ENCODE measurements at places on chromosomes 6 and 20.
A peak's percentile ranks its signal among the peaks of the same experiment; 100 is the strongest.

- DNase-seq, result no peak
Measured at GRCh38 chr6:101711518-101711917, 318.0 kb downstream of the GRIK2 start.

- DNase-seq, result peak; percentile 24
Measured at GRCh38 chr6:116370760-116371119, at the start of gene DSE. DSE (plus strand) TSS chr6:116370947; CDS start chr6:116399251, 28,304 bp downstream.

GRCh38 chr6:63941747-63942470 is 306.3 kb downstream of the PHF3 start:
- DNase-seq, result no peak

- DNase-seq, result no peak
Measured at GRCh38 chr6:95593025-95593424, 15.7 kb downstream of the MANEA start.

DNA sequence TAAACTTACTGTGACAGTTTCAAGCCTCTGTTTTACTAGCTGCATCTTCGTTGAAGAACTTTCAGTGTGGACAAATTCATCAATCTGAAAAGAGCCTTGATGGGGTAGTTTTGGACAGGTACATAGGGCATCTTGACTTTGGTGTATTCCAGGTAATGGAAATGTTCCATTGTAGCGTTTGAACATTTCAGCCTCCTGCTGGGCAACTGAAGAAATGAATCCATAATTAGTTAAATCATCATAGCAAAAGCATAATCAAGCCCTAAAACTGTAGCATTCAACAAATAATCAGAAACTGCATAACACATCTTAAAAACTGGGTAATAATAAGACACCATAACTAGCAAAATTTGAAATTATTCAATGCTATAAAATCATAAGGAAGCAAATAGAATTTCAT is 86.2 kb downstream of the AHI1 start:
- DNase-seq, result no peak

GRCh38 chr20:8094415-8094818 is 37.6 kb upstream of the PLCB1 start:
- no peak for DNase-seq

DNA sequence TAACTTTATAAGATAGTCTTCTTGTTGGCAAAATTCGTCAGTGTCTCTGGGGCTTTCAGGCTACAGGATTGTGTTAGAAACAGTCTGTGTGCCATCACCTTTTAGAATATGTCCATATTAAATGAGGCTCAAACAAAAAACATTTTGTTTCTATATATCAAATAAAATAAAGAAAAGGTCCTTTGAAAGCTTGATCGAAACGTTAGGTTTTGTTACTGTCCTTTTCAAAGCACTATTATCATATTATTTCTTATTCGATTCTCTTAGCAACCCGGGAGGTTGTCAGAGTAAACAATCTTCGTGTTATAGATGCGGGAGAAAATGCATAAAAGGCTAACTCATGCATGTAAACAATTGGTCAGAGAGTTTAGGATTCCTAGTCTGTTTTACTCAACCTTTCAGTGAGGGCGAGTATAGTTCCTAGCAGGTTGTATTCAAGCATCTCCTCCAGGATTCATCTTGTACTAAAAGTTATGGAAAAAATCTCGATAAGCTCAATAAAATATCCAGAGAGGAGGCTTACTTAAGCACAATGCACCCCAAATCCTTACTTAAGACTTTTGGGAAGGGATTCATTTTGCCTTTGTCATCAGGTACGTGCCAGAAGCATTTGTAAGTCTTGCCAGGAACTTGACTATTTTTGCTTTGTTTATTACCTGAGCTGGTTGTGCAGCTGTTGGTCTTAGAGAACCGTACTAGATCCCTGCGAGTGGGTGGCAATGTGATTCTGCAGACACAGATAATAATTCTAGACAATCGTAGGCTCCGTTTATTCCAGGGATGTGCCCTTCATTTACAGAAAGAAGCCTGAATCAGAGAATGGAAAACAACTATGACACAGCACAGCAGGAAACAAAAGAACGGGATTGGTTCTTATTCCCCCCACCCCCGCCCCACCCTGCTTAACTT is 159.6 kb upstream of the ZNF217 start:
- no peak for DNase-seq

GRCh38 chr6:148365041-148365440 is 22.4 kb downstream of the SASH1 start:
- no peak for DNase-seq

DNA sequence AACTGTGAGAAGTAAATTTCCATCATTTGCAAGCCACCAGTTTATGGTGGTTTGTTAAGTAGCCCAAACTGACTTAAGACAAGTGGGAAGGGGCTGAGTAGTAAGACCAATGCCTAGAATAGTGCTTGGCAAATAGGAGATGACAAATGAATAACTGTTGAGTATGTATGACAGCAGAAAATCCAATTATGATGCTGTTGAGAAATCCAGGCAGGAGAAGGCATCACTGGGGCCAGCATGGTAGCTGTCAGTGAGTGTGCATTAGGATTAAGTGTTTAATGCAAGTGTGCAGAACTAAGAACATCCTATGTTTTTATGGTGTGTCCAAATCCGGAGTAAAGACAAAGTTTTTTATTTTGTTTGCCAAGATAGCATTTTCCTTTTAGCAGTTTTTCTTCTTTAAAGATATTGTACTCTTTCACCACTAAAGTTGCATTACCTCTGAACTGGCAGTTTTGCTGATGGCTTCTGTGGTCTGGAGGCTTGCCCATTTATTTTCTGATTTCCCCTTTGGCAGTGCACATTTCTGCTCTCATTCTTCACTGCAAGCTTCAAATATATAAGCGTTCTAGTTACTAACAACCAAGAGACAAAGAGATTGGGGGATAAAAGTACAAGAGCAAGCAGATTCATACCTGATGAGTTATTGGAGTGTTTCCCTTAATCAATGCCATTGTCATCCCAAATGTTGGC is 289.7 kb downstream of the KCNQ5 start:
- no peak for DNase-seq

- no peak for DNase-seq
Measured at GRCh38 chr20:59940956-59941294, 736 bp downstream of the FAM217B start.

DNA sequence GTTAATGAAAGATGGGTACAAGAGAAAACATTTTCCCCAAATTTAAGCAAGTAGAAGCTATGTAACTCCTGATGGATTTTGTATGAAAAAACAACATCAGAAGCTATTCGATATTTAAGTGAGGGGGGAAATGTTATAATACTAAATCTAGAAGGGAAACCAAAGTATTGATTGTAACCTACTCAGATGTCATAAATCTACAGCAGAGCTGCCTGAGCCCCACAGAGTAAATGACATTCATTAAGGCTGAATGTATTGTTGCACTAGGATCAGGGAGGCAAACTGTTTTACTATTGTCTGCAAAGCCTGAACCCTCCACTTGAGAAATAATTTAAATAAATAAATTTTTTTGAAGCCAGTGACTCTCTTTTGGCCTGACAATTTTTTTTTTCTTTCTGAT is 19.3 kb downstream of the ANKRD6 start:
- DNase-seq, result no peak

DNA sequence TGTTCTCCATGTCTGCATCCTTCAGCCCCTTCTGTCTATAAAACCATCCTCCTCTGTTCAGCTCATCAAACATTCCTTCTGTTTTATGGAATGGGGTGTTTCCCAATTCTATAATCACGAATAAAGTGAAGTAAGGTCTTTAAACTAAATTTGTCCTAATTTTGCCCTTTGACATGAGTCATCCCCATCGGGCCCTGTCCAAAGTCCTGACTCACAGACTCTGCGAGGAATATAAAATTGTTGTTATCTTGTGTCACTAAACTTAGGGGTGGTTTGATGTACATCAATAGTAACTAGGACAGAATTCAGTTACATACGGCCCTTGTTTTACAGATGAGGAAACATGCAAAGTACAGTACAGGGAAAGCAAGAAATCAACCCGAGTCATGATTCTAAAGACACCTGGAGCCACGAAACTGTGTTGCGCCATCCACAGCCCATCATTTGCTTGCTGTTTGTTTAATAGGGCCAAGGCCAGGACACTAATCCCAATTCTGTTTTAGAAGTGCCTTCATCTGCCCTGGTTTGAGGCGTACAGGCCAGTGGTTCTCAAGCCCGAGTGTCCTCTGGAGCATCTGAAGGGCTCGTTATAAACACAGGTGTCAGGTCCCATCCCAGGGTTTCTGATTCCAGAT is 2.8 kb downstream of the ACSS1 start:
- DNase-seq, result no peak

- DNase-seq, result no peak
Measured at GRCh38 chr6:101550451-101550850, 156.9 kb downstream of the GRIK2 start.

GRCh38 chr6:42784717-42785498 is 3.1 kb downstream of the BICRAL start:
- DNase-seq, result no peak

DNA sequence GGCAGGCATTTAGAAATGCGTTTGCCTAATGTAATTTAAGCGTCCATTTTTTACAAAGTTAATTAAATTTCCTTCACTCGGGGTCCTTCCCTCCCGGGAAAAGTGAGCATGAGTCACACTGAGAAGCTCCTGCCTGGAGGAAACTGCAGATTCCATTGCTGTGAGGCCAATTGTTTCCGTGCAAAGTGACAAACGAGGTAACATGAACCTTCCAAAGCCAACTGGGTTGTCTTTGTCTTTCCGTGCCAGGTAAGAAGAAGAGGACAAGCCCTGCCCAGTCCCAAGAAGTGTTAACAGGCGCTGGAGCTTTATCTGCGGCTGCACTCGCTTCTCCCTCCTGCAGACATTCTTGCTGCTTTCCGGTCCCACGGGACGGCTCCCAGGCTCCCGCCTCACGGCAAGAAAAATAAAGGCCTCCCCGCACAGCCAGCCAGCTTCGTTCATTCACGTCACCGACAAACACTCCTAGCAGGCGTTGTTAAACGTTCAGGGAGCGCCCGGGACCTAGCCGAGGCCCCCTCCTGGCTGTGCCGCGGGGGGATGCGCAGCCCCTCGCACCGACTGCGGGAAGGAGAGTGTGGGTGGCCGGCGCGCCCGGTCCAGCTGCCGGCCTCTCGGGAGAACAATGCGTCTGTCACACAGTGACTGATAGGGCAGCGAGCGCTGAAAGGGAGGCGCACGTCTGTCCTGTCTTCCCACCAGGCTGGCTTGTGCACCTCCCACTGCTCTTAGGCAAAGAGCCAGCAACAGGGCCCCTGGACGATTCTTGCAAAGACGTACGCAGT is 61.5 kb upstream of the HDDC2 start:
- DNase-seq, result no peak
